ENCODE measurements at places on chromosomes 4 and X.

DNA sequence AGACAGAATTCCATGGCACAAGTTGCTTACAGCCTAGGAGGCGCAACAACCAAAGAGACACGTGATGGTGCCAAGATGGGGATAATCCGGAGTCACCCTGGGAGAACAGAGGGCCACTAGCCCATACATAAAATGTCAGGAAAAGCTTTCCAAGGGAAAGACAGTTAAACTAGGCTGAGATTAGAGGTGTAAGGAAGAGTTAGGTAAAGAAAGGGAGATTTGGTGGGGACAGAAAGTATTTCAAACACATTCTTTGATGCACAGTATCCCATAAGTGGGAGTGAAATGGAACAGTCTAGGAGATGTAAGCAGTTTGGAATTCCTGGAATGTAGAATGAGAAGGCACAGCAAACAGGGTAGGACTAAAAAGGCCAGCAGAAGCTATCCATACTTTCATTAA lies 860.9 kb upstream of the LCORL start:
- DNase-seq: no peak

DNA sequence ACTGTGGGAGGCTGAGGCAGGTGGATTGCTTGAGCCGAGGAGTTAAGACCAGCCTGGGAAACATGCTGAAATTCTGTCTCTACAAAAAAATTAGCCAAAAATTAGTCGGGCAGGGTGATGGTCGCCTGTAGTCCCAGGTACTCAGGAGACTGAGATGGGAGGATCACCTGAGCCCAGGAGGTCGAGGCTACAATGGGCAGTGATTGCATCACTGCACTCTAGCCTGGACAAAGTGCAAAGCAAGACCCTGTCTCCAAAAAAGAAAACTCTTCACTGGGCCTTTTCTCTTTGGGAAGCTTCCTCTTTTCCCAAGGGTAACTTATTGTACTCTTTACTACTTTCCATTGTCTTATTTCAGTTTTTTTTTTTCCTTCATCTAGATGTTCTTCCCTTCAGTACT lies 88.9 kb downstream of the UBE2K start:
- no peak for DNase-seq

DNA sequence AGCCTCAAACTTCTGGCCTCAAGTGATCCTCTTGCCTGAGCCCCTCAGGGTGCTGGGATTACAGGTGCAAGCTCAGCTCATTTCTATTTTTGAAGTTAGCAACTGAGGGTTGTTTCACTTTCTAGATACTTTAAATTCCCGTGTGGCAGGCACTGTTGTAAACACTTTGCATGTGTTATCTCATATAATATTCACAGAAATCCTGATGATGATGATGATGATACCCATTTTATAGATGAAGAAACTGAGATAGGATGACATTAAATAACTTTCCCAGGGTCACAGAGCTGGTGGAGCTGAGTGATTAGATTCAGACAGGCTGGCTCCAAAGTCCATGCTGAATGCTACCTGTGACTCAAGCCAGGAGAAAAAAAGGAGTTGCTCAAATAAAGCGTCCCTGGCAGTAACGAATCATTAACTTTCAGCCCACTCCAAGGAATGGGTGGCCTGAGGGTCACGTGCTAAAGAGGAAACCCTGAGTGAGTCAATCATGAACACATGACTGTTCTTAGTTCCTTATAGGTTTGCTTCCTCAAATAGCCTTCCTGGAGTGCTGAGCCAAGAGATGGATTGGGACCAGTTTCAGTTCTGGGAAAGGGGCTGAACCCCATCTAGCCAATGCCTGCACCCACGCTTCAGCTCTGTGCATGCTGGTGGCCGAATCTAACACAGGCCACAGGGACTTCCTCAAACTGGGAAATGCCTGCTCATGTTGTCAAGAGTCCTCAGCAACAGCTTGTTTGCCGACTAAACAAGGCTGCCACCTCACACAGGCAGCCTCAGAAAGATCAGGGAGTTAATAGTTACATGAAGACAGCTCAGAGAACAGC lies 52.8 kb downstream of the RBM47 start:
- DNase-seq: peak; percentile 85

DNA sequence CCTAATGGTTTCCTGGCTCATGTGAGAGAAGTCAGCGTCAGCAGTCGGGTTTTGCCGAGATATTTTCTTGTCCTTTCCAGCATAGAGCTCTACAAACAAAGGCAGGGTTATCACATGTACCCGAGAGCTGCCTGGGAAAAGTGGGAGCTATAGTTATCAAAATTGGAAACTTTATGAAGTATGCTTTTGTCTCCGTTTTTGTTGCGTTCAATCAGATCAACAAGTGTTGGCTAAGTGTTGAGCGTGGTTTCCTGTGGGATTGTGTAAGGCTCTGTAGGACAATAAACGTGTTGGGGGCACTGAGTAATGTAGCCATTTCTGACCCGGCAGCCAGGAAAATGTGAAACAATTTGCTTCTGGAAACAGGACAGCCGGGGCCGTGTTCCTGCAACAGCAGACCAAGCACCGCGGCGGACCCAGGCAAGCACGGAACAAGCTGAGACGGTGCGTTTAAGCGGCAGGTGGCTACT lies at the start of gene BMX:
Gene BMX, plus strand, starts transcription at position 311 of the 470 bp plus-strand sequence. CDS start 7,547 bp downstream, outside the sequence.
- DNase-seq: no peak

GRCh38 chr4:124060261-124060918 lies 652.1 kb downstream of the ANKRD50 start:
- DNase-seq: peak; percentile 32

DNA sequence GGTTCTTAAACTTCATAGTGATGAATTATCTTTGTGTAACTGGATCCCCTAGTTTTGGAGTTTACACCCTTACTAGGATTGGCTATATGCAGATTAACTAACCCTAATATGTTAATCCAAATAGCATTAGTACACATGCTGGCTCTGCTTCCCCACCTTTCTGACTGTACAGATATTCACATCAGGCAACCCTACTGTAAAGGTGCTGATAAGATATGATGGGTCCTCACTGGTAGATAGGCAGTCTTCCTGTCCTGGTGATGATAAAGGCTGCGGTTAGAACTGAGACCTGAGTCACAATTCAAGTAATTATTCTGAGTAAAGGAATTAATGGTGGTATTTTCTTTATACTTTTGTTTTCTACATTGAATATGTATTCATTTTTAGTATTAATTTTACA lies 118.6 kb downstream of the COL4A5 start:
- DNase-seq: no peak
